Activated T-cell treated with anti-CD3 and anti-CD28 coated beads, Interleukin-2, amount 50 U/mL, for 4 hours (primary cell): ENCODE measurements at places on chromosomes 13 and 19. TPM values are rescaled to one million over a fixed set of nuclear protein-coding genes. Genes with fewer than 3 reads are reported as not detected.

CEACAM4 gene
- not detected for total RNA-seq

GRCh38 chr19:39845172-39845571 lies 1.0 kb downstream of the FBL start:
- no peak for DNase-seq

GRCh38 chr13:39663958-39664357 lies 8.5 kb downstream of the COG6 start:
- no peak for DNase-seq

DNA sequence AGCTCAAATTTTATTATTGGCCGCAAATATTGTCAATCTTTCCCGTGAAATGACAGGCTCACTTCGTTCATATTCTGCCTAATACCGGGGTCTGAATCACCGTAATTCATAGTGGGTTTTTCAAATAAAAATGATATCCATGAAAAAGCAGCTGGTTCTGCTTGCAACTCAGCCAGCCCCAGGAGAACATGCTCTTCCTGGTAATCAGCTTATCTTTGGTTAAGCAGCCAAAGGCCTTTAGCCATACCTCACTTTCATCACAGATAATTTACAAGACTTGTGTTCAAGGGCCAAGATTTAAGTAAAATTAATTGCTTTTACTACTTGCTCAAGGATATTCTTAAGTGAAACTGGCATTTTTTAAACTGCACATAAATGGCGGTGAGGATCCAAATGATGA lies 22.5 kb downstream of the RNASEH2B start:
- no peak for DNase-seq
